Left kidney (tissue), 8 donors: ENCODE measurements at places on chromosomes 3 and 15. TPM values are rescaled to one million over a fixed set of nuclear protein-coding genes. Genes with fewer than 3 reads are reported as not detected.

KCTD6 gene
- polyA plus RNA-seq, result 39.8 TPM

DNA sequence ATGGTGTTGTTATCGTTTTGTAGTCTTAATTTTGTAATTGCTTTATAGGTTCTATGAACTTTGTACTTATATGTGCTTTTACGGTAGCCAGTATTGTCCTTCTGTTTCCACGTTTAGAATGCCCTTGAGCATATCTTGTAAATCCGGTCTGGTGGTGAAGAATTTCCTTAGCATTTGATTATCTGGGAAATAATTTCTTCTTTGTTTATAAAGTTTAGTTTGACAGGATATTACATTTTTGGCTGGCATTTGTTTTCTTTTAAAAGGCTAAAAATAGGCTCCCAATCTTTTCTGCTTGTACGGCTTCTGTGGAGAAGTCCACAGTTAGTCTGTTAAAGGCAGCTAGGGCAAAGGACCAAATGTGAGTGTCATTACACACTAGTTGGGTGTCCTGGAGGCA is 36.7 kb downstream of the SPESP1 start:
- no peak for DNase-seq

CMTM6 gene
- polyA plus RNA-seq, result 77.0 TPM

NANOGP8 gene
- 0.76 TPM for polyA plus RNA-seq

DNA sequence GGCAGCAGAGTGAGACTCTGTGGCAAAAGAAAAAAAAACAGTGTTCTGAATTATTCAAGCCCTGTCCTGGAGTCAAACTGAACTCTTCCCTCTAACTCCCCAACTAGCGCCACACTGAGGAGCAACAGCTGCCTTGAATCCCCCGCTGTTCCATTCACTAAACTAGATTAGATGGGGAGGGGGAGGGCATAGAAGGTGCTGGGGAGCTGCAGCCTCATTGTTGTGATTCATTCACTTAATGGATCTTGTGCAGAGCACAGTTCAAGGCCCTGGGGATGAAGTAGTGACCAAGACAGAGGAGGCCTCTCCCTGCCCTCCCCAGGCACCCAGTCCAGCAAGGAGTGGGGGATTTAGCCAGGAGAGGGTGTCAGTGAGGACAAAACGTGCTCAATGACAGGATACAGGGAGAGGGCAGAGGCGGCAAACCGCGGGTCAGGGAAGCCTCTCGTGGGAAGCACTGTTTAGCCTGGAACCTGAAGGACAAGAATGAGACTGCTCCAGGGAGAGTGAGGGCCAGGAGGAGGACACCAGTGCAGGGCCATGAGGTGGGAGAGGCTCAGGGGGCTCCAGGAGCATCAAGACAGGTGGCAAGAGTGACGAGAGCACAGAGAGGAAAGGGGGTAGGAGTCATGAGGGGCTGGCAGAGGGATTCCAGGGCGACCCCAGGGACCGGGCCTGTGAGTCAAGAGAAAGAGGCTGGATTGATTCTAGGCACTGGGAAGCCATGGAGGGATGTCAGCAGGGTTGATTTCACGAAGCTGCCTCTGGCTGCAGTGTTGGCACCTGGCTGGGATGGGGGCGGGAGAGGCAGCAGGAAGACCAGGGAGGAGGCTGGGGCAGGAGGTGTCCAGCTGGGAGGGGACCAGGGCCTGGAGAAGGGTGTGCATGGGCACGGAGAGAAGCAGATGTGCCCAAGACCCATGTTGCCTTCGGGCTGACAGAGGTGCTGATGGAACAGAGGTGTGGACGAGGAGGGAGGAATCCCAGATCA is 31.4 kb downstream of the ALS2CL start:
- DNase-seq, result no peak

- DNase-seq, result no peak
Observed at GRCh38 chr3:23036728-23037127, 166.4 kb upstream of the UBE2E2 start.

DNA sequence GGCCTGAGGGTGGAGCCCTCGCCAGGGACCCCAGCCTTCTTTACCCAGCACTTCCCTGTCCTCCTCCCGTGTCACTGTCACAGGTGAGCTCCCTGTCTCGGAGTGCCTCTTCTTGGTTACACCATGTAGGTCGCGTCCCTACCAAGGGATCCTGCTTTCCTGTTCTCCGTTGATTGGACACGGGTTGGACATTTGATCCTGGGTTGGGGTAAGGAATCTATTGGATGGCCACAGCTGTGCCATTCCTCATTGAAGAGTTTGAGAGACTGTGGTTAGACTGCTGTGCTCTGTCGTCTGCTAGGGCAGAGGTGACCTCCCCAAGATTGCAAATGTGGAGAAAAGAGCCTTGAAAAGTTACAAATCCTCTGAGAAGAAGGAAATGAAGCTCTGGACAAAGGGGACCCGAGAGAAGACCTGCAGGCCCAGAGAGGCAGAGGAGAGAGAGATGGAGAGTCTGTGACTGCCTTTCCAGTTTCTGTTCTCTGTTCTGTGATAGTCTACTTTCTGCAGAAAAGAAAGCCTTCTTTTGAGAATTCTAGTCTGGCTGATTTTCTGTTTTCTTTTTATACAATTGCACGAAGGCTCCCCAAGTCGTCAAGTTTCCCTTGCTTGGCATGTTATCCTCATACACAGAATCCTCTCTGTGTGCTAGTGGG is 325.7 kb upstream of the RGMA start:
- DNase-seq, result no peak

GPR62 gene
- polyA plus RNA-seq, result 0.48 TPM

RTP1 gene
- not detected for polyA plus RNA-seq

DNA sequence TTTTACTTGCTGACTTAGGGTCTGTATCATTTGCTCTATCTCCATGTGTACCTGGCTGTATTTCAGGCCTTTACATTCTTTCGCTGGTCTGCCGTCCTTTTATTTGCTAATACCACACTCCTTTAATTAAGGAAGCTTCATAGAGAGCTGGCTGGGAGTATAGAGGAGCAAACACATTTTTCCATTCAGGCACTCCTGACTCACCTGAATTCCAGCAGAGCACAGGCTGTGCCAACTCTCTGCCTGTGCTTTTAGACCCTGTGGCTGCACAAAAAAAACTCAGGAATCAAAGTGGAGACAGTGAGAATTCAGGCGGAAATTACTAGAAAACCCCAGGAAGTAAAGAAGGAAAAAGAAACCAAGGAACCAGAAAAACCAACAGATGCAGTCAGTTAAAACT is 29.0 kb upstream of the ATP10A start:
- DNase-seq, result no peak

DNA sequence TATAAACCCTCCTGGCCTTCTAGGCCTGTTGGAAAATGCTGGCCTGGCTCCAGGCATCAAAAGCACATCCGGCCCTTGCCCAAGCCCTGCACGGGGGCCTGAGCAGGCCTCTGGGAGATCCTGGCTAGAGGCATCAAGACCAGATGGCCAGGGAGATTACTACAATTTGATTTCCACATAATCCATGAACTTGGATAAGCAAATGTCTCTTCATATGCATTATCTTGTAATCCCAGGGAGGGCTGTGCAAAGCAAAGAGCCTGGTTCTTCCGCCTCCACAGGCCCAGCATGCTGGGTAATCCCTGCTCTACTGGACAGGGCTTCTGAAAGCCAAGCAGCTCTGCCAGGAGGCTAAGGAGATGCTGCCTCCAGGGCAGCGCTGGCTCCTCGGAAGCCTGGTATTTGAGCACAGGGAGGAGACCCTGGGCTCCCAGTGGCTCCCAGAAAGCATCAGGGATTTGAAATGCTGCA is 18.2 kb downstream of the MRPL46 start:
- DNase-seq, result no peak

GRCh38 chr3:126184465-126185000 is 4.1 kb upstream of the ALDH1L1 start:
- no peak for DNase-seq

RBPMS2 gene
- polyA plus RNA-seq, result 12.6 TPM

- no peak for DNase-seq
Observed at GRCh38 chr15:41020829-41021228, 67.6 kb downstream of the CHAC1 start.
